Smooth muscle cell of bladder (primary cell): ENCODE measurements at places on chromosomes 12 and 14. TPM values are rescaled to one million over a fixed set of nuclear protein-coding genes. Genes with fewer than 3 reads are reported as not detected.

Gene GMFB
- total RNA-seq = 76.8 and 79.5 TPM in 2 replicates

Gene CDKN3
- 15.1 and 17.4 TPM in 2 replicates for total RNA-seq

Gene BCL2L14
- not detected in 2 replicates for total RNA-seq

Gene CACNA2D4
- 0.43 and 0.55 TPM in 2 replicates for total RNA-seq

Gene BEST3
- total RNA-seq = not detected in 2 replicates

Gene KDM5A
- total RNA-seq = 49.4 and 62.1 TPM in 2 replicates

Gene TMEM121
- 10.0 and 10.2 TPM in 2 replicates for total RNA-seq

Gene ADCY4
- total RNA-seq = 3.4 and 5.3 TPM in 2 replicates

Gene GUCY2C
- total RNA-seq = not detected in 2 replicates

Gene OTX2
- total RNA-seq = not detected in 2 replicates

Gene SIX6
- total RNA-seq = not detected in 2 replicates

Gene TRIM9
- under 0.01 and 0.18 TPM in 2 replicates for total RNA-seq

Gene TSPAN11
- 0.18 and 1.1 TPM in 2 replicates for total RNA-seq

Gene MORN3
- 0.57 and 0.65 TPM in 2 replicates for total RNA-seq

Gene TBK1
- 28.7 and 36.5 TPM in 2 replicates for total RNA-seq

Gene TAMALIN
- 6.5 and 8.3 TPM in 2 replicates for total RNA-seq

Gene CLEC4D
- not detected in 2 replicates for total RNA-seq

Gene CYP46A1
- under 0.01 and 0.74 TPM in 2 replicates for total RNA-seq

Gene PMCH
- not detected in 2 replicates for total RNA-seq

Gene HOXC4
- 0.09 and 0.14 TPM in 2 replicates for total RNA-seq

Gene STXBP6
- total RNA-seq = 7.3 and 8.5 TPM in 2 replicates

Gene ARMH4
- 1.00 and 4.0 TPM in 2 replicates for total RNA-seq
